Left renal cortex interstitium (tissue), 4 donors: ENCODE measurements at places on chromosomes 13 and 19. TPM values are rescaled to one million over a fixed set of nuclear protein-coding genes. Genes with fewer than 3 reads are reported as not detected.

DNA sequence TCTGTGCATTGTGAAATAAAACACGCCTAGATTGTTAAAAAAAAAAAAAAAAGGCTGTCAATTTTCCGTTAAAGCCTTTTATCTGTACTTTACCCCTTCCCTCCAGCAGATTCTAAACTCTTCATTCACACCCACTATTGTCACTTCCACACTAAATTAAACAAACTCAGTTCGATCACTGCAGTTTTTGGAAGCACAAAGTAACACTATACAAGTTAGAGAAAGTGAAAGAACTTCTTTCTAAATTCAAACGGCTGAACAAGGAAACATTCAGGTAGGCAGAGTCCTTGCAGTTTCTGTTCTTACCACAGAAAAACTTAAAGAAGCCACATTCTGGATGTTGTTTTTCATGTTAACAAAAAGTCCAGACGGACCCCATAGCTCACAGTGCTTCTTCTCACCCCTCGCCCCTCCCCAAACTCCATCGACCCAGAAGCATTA lies 27.5 kb upstream of the UBE2L5 start:
- no peak for DNase-seq

DNA sequence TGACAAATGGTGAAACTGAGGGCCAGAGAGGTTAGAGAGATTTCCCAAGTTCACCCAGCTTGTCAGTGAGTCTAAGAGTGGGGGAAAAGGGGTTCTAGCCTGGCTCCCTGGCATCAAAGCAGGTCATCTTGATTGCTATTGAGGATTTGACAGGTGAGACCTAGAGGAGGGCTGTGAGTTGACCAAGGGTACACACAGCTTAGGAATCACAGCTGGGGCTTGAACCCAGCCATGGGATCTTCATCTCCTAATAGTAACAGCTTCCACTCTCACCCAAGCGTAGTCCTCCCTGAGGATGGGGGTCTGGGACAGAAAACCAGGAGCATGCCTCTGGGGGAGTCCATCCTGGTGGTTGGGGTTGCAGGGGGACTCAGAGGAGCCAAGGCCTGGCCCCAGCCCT lies 6.8 kb downstream of the CYP4F8 start:
- no peak for DNase-seq

GRCh38 chr19:35556846-35557538 lies 6.5 kb downstream of the ATP4A start:
- no peak for DNase-seq

GRCh38 chr19:8333767-8334457 lies 9.2 kb downstream of the KANK3 start:
- DNase-seq = no peak

GRCh38 chr13:95833719-95834118 lies 156.8 kb downstream of the DNAJC3 start:
- DNase-seq = no peak

Gene FCHO1
- 2.4 TPM for polyA plus RNA-seq
